ENCODE measurements at places on chromosomes 2 and 18. TPM values are rescaled to one million over a fixed set of nuclear protein-coding genes. Genes with fewer than 3 reads are reported as not detected.

DNA sequence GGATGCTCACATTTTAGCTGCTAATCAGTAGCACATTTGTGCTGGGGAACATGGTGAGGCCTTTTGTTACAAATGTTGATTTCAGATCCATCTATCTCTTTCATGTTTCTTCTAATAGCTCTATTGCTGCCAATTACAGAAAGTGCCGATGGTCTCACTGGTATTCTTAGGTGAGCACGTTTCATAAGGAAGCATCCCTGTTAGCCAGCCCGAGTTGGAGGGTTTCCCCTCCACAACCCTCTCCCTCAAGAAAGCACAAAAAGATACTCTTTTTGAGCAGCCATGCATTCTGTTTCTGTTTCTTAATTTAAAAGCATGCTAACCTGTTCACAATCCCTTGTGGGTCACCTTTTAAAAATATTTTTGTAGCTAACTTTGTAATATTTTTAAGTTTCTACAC lies 30.8 kb upstream of the ST8SIA5 start:
- no peak for DNase-seq

- DNase-seq, result no peak
These were observed 152.9 kb downstream of the SPP2 start for GRCh38 chr2:234203135-234203984.

GRCh38 chr2:120653046-120653445 lies 82.6 kb upstream of the GLI2 start:
- no peak for DNase-seq

DNA sequence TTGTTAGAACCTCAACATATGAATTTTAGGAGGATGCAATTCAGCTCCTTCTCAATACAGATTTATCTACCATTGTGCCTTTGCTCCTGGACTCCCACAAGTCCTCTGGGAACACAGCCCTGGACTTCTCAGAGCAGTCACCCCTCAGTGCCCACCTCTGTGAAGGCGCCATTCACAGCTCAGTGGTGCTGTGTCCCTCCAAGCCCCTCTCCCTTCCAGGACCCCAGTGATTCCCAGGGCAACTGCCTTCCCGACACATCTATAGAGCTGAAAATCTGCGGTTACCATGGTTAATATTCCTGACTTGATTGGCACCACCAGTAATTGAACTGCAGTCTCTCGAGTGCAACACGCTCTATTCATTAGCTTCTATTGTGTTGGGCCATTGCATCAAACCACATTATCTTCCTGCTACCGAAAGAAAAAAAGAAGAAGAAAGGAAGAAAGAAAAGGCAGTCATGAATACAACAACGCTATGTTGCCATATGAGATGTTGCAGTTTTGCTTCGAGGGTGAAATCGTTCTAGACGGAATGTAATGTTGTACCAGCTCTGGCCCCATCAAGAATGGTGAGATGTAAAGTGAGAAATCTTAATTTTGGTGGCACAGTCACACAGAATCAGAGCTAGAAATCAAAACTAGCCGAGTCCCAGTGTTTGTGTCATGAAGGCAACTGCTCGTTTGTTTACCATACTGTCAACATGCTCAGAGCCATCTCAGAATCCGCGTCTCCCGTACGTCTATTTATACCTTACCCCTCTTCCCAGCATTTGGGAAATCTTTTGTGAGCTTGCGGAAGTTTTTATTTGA lies 524.0 kb upstream of the ID2 start:
- DNase-seq, result no peak

DNA sequence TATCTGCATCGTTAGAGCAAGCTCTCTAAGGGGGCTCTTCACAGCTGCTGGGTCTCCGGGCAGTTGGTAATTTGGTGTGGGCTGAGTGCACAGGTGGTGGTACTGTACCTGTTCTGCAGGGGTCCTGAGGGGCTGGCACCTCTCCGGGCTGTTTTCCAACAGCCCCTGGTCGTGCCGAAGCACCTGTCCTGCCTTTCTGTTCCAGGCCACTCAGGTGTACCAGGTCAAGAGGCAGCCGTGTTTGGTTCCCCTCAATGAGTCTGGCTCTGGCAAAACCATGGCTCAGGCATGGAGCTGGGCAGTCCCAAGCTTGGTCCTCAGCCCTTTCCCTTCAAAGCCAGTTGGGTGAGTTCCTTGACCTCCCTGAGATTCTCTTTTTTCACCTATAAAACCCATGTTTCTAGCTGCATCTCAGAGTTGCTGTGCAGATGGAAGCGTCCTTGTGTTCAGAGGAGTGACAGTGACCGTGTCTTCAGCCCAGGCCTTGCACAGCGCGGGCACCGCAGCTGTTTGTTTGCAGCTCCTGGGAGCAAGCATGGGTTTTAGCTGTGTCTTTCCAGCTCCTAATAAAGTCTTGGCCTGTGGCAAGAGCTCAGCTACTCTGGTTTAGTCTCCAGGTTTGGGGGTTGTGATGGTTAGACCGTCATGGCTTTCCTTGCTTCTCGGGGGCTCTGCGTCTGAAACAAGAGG lies 110.9 kb downstream of the GLI2 start:
- no peak for DNase-seq

GRCh38 chr2:24210106-24210455 lies 35.2 kb downstream of the FAM228A start:
- no peak for DNase-seq

Gene CGREF1
- 0.31 TPM for total RNA-seq

GRCh38 chr2:172031536-172031935 lies 31.8 kb downstream of the METAP1D start:
- DNase-seq, result no peak

- DNase-seq, result no peak
These were observed 20.8 kb upstream of the VIT start for GRCh38 chr2:36675579-36676282.

- DNase-seq, result no peak
These were observed 28.0 kb upstream of the YES1 start for GRCh38 chr18:840023-840408.

Gene MEP1B
- 0.09 TPM for total RNA-seq

- DNase-seq, result no peak
These were observed 754.9 kb downstream of the RNF144A start for GRCh38 chr2:7672027-7672684.

Gene MPP4
- total RNA-seq, result not detected

DNA sequence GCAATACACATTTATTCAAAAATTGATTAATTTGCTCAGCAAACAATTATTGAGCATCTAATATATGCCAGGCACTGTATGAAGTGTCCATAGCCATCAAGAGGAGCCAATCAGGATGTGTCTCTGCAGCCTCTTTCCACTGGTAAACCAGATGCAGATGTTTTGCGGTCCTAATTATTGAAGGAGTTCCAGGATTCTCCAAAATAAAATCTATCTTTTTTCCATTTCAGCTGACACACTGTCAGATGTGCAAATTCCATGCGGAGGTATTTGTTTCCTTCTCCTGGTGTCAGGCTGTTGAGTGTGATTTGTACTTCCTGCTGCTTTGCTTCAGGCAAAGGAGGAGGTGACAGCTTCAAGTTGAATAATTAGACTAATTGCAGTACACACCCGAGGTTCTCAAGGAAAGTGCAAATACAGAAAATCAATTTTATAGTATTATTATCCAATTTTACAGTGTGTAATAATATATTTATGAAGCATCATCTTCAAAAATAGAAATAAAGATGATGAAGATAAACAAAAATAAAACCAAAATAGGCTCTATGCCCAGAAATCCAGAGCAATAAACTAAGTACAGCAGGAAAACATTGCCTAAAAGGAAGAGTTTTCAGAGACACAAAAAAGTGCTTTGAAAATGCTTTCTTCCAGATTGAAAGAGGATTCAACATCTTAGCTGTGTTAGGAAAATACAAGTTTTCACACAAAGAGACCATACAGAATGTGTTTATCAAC lies 1352.9 kb upstream of the CHAC2 start:
- DNase-seq, result no peak

DNA sequence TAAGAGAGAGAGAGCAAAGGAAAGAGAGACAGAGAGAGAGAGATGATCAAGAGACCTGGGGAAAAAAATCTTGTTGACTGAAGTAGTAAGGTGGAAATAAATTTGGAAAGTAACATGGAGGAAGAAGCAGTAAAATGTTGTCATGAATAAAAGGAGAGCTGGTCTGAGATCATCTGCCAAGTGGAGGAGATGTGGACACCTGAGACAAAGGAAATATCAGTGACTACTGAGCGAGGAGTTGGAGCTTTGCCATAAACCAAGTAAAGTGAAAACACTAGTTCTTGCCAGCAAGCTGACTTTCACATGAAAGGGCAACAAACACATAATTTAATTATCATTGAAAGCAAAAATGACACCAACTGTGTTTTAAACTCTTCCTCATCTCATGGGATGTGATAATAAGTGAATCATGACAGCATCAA lies 49.0 kb upstream of the DSG1 start:
- no peak for DNase-seq

GRCh38 chr2:10400568-10400977 lies 47.6 kb downstream of the ODC1 start:
- DNase-seq, result no peak

- no peak for DNase-seq
These were observed 31.9 kb upstream of the C1GALT1C1L start for GRCh38 chr2:43708178-43708577.

Gene GLI2
- total RNA-seq, result not detected

GRCh38 chr18:66682855-66683322 lies 79.0 kb upstream of the CDH19 start:
- no peak for DNase-seq

DNA sequence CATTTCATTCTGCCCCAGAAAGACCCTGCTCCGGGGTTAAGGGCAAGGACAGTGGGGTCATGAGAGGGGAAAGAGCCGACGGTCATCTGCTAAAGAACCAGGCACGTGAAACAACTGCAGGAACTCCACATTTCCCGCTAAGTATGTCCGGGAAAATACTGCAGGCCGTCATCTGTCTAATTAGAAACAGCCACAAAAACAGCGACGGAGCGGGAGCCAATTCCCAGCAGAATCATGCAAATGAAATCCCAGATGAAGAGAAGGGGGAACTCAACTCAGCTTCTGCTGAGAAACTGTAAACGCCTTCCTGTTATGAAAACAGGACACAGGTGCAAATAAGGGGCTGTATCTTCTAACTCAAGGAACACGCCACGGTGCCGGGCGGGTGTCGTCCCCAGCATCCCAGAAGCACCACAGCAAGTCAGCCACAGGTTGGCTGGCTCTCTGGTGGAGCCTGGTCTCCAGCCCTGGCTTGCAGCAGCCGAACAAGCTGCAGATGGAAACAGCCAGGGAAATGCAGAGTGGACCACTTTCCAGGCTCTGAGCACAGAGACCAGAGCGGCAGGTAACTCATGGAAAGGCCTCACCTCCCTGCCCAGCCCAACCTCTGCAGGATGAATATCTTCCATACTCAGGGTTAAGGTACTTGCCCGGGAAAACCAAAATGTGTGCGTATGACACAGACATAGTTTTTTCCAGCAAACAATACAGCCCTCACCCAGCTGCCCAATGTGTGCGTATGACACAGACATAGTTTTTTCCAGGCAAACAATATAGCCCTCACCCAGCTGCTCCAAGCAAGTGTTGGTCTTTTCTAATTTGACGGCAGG lies 28.9 kb downstream of the PXDN start:
- no peak for DNase-seq

Gene TMEM17
- not detected for total RNA-seq

All from activated B cell treated with CpG ODN at 0.5 μM for 24 hours (primary cell).